Right hindlimb (tissue), 1 donor: ENCODE measurements at places on chromosomes 13 and 19.

- DNase-seq, result no peak
Measured at GRCh38 chr19:56829596-56829995, 10.9 kb downstream of the PEG3 start.

- DNase-seq, result peak; percentile 95
Measured at GRCh38 chr19:18417250-18418028, 1.8 kb upstream of the SSBP4 start.

DNA sequence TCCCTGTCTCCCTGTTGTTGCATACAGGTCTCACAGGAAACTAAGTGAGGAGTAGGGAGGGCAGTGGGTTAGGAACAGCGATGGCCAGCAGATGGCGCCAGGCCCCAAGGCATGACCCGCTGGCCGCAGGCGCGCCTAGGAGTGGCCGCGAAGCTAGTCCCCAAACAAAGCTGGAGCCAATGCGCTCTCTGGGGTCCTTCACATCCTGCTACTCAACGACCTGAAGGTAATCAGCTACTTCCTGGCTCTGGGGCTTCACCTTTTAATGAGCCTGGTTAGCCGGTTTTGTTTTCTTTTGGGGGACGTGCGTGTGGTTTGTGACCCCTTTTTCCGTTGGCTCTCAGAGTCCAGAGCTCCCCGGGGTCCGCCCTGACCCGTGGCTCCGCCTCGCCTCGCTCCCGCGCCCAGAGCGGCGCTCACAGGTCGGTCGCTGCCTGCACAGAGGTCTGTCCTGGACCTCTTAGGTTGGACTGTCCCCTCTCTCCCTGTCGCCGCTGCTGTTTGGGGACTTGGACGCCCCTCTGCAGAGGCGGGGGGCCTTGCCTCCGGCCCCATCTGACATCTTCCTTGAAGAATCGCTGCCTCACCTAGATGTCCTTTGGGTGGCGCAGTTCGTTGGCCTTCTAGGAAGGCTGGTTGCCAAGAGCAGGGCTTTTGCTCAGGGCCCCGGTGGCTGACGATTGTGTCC is 62.2 kb upstream of the GTF3A start:
- peak; percentile 86 for DNase-seq

DNA sequence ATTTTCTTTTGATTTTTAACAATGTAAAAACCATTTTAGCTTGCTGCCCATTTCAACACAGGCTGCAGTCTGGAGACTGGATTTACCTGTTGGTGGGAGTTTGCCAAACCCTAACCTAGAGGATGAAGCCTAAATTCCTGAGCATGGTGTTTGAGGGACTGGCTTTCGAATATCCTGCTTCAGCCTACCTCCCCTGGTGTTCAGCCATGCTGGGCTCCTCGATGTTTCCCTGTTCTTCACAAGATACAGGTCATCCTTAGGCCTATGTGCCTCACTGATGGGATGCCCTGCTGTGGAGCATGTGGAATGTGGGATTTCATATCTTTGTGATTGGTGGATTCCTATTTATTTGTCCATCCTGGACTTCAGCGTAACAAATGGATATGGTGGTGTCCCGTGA is 20.4 kb upstream of the ERCC5 start:
- DNase-seq, result no peak

GRCh38 chr19:40466219-40466984 is 399 bp upstream of the SPTBN4 start:
- peak; percentile 40 for DNase-seq

DNA sequence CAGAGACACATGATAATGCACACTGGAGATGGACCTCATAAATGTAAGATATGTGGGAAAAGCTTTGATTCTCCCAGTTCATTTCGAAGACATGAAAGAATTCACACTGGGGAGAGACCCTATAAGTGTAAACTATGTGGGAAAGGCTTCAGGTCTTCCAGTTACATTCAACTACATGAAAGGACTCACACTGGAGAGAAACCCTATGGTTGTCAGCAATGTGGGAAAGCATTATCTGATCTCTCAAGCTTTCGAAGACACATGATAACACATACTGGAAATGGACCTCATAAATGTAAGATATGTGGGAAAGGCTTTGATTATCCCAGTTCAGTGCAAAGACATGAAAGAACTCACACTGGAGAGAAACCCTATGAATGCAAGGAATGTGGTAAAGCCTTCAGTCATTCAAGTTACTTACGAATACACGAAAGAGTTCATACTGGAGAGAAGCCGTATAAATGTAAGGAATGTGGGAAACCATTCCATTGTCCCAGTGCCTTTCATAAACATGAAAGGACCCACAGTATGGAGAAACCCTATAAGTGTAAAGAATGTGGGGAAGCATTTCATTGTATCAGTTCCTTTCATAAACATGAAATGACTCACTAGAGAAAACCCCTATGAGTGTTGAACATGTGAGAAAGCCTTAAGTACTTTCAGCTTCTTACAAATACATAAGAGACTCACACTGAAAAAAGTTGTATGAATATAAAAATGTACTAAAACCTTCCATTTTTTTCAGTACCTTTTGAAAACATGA is 14.7 kb downstream of the ZNF441 start:
- DNase-seq, result no peak

DNA sequence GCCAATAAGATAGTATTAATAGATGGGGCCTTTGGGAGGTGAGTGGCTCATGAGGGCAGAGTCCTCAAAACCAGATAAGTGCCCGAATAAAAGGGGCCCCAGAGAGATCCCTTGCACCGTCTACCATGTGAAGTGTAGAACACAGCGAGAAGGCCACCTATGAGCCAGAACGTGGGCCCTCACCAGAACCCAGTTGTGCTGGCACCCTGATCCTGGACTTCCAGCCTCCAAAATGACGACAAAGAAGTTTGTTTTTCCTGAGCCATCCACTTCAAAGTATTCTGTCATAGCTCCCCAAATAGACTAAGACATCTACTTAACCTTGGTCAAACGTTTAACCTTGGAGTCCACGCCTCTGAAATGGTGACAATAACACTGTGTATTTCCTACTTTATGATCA is 158.1 kb downstream of the EFNB2 start:
- no peak for DNase-seq

- DNase-seq, result peak; percentile 71
Measured at GRCh38 chr19:55206664-55207500, 2.4 kb downstream of the PTPRH start.

GRCh38 chr13:98539666-98540065 is 37.2 kb downstream of the STK24 start:
- no peak for DNase-seq

DNA sequence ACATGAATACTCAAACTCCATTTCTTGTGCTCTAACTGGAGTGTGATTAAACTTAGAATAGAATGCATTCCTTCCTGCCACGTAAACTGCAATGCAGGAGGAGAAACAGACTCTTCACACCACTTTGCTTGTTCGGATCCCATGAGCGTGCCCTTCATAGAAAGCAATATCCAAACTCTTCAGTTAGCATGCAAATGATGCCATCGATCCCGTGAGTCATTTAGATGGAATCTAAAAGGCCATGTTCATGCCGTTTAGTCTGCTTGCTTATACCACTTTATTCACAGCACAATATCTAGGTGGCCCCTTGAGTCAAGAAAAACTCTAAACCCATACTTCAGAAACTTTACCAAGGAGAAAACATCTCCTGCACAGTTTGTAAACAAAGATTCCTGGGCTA is 225.8 kb downstream of the OXGR1 start:
- no peak for DNase-seq

DNA sequence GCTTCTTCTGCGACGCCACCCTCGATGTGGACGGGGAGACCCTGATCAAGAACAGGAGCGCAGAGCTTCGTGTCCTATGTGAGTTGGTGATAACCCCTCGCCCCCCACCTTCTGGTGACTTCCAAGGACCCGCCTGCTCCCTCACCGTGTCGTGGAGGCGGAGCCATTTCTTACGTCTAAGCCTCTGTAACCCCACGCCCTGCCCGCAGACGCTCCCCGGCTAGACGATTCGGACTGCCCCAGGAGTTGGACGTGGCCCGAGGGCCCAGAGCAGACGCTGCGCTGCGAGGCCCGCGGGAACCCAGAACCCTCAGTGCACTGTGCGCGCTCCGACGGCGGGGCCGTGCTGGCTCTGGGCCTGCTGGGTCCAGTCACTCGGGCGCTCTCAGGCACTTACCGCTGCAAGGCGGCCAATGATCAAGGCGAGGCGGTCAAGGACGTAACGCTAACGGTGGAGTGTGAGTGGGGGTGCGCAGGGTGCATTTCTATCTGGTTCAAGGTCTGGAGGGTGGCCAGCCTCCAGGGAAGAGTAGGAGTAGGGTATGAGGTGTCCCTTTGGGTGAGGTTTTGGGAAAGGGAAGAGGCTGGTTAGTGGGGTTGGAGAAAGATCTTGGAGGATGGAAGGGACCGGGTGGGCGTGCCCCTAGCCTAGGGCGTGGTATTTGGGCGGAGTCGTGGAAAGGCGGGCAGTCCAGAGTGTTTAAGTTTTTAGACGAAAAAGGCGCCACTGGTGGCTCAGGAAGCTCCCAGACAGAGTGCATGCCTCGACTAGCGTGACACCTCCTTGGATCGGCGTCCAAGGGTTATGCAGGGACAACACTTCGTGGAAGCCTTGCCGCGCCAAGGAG is 3.3 kb downstream of the ICAM5 start:
- DNase-seq, result no peak

- DNase-seq, result no peak
Measured at GRCh38 chr13:61831026-61831425, 415.4 kb upstream of the PCDH20 start.

DNA sequence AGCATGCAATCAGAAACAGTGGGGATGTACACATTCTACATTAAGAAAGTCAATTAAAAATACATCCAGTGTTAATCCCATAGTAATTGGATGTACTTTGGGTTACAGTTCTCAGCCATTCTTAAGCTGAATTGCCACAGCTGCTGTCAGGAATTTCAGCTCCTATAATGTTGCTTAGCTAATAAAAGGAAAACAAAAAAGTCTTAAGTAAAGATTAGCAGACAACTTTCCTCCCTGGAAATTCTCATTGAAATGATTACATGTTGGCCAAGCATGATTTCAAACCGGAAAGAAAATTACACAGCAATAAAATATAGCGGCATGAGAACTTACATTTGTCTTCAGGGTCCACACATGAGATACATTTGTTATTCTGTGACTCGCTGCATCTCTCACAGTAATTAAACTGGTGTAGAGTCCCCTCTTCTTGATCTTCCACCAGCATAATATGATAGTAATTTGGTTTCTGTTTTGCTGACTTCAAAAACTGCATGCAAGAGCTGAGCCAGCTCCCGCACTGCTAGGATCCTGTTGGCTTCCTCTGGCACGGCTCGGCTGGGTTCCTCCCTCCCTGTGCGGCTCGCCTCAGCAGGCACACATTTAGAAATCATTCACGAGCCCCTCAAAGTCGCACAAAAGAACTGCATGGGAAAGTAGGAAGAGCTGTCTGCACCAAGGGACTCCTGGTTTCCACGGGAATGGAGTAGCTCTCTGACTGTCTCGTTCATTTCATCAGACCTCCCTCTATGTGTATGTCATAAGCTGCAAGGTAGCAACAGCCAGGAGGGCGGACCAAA is at the start of gene HTR2A:
HTR2A (minus strand) TSS at position 713 of the 797 bp plus-strand sequence. CDS start 1,147 bp downstream, outside the sequence.
- DNase-seq, result peak; percentile 55

- DNase-seq, result no peak
Measured at GRCh38 chr19:54191011-54191810, at the start of gene TSEN34. TSS of gene TSEN34 (plus strand) at chr19:54191308. CDS start at chr19:54191365, 57 bp downstream.

DNA sequence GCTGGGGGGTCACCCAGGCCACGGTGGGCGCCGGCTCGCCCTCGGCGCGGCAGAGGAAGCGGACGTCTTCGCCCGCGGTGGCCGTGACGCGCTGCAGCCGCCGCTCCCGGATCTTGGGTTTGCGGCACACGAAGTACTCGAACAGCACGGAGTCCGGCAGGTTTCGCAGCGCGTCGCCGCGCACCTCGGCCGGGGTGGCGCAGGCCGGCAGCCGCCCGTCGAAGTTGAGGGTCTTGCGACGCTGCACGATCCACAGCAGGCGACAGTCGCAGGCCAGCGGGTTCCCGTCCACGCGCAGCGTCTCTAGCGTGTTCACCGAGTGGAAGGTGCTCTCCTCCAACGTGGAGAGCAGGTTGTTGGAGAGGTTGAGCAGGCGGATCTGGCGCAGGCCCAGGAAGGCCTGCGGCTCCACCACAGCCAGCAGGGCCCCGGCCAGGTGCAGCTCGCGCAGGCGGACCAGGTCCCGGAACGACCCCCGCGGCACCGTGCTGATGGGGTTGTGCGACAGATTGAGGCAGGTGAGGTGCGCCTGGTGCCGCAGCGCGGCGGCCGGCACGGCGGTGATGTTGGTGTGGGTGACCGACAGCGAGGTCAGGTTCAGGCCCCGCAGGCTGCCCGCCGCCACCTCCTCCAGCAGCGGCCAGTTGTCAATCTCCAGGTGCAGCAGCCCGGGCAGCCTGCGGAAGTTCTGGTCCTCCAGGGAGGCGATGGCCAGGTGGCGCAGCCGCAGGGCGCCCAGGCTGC is 8.6 kb upstream of the PEAK3 start:
- peak; percentile 17 for DNase-seq

DNA sequence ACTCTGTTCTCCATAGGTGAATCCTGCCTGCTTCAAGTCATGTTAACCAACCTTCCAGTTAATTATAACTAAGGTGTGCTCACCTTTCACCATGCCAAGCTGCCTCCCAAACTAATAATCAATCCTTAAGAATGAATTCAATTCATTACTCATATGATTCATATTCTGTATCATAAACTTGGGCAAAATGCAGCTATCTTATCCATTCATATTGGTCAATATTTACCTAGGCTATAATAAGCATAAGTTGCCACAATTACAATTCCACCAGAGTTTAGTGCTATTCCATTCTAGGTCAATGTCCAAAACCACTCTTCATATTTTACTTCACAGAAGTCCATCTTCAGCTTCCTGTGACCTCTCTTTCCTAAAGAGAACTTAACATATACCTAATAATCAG is 13.4 kb downstream of the ELF1 start:
- no peak for DNase-seq

- DNase-seq, result no peak
Measured at GRCh38 chr13:113468029-113468428, 14.7 kb upstream of the ADPRHL1 start.

DNA sequence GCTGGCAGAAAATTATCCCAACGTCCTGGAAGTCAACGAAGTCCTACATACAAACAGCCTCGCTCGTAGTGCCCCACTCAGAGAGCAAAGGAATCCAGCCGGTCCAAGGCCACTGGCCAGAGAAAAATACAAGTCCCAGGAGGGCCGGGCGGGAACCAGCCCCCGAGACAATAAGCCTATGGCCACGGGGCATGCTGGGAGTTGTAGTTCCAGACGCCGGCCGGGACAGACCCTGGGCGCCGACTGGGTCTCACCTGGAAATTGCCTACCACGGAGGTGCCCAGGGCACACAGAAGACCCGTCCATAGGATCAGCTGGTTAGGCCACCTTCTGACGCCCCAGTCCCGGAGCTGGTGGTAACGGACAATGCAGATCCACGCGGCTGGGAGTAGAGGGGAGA is 5.4 kb downstream of the TMEM150B start:
- DNase-seq, result no peak

DNA sequence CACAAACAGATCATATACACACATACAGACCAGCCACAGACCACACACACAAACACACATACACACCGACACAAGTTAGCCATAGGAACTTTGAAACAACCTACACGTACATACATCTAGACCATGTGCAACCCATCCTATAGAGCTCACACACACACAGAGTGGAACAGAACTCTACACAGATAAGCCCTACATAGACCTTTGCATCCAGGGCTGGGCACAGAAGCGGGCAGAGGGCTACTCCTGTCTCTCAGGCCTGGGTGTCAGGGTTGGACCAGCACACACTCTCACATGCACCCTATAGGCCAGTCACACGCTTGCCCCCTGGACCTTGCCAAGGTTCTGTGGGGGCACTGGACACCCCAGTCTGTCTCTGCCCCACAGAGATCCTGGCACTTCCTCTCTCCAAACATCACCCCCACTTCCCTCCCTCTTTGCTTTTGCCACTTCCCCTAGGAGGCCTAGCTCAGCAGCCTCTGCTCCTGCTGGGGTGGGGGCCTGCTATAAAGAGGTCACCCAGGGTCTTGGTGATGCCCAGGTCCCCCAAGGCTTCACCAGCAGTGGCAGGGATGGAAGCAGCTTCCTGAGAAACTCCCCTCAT is 5.8 kb upstream of the JUNB start:
- DNase-seq, result no peak
